Heart left ventricle (tissue), 16 donors: ENCODE measurements at places on chromosomes 1 and 21. TPM values are rescaled to one million over a fixed set of nuclear protein-coding genes. Genes with fewer than 3 reads are reported as not detected.

The AGBL4 gene
- 0.42 TPM for total RNA-seq

The AADACL4 gene
- not detected for total RNA-seq

The METTL18 gene
- total RNA-seq = 8.2 TPM

The CFHR1 gene
- total RNA-seq = not detected

The GRIK3 gene
- 0.16 TPM for total RNA-seq

The OVAAL gene
- 1.6 TPM for total RNA-seq

The NBPF10 gene
- 1.3 TPM for total RNA-seq

The UBXN10 gene
- total RNA-seq = 1.3 TPM

The RAB42 gene
- total RNA-seq = 2.9 TPM

The NME7 gene
- 7.1 TPM for total RNA-seq

The TSSK3 gene
- total RNA-seq = not detected

The LRRC53 gene
- total RNA-seq = not detected

The HES4 gene
- total RNA-seq = 78.2 TPM

The RNU1-1 gene
- not detected for total RNA-seq

The SH3BGR gene
- 206 TPM for total RNA-seq

The NUDT4B gene
- total RNA-seq = not detected

The GBP4 gene
- total RNA-seq = 14.5 TPM

The KRTAP13-2 gene
- not detected for total RNA-seq

The WNT2B gene
- total RNA-seq = 1.6 TPM

The GLIS1 gene
- total RNA-seq = 0.13 TPM
